ENCODE measurements at places on chromosomes 4 and X. TPM values are rescaled to one million over a fixed set of nuclear protein-coding genes. Genes with fewer than 3 reads are reported as not detected.

The MAGEA12 gene
- total RNA-seq = not detected

The FAM9B gene
- total RNA-seq = not detected

The LRIT3 gene
- 0.17 TPM for total RNA-seq

The RPL36A gene
- total RNA-seq = 306 TPM

The MAGEA2 gene
- total RNA-seq = 0.22 TPM

The ACOT9 gene
- 36.1 TPM for total RNA-seq

The MXRA5 gene
- 2.0 TPM for total RNA-seq

The MAGEB10 gene
- total RNA-seq = not detected

The CYTL1 gene
- 1.2 TPM for total RNA-seq

The GC gene
- total RNA-seq = 168 TPM

The GPR143 gene
- total RNA-seq = 7.1 TPM

The CLCN4 gene
- total RNA-seq = 15.2 TPM

The PCDH7 gene
- total RNA-seq = 17.2 TPM

The NDNF gene
- 0.67 TPM for total RNA-seq

The SUPT20HL1 gene
- not detected for total RNA-seq

The PPEF2 gene
- not detected for total RNA-seq

The PCYT1B gene
- 29.2 TPM for total RNA-seq

The SMIM14 gene
- 61.0 TPM for total RNA-seq

The MAGEC3 gene
- total RNA-seq = 0.31 TPM

The GDPD2 gene
- 2.8 TPM for total RNA-seq

The STK32B gene
- total RNA-seq = 0.36 TPM

The ITIH6 gene
- not detected for total RNA-seq

The ZCCHC18 gene
- total RNA-seq = 5.1 TPM

The CENPU gene
- total RNA-seq = 39.7 TPM

The GYPE gene
- not detected for total RNA-seq

The FMR1NB gene
- not detected for total RNA-seq

The CT83 gene
- not detected for total RNA-seq

The AKAP4 gene
- not detected for total RNA-seq

The GLRA3 gene
- 0.07 TPM for total RNA-seq

The FAM9C gene
- not detected for total RNA-seq

The REELD1 gene
- not detected for total RNA-seq

The TMSB15C gene
- total RNA-seq = 15.5 TPM

The PDGFRA gene
- 13.8 TPM for total RNA-seq

The VSIG4 gene
- total RNA-seq = not detected

The HHIP gene
- 0.22 TPM for total RNA-seq

The PRDM5 gene
- 24.1 TPM for total RNA-seq

The NDST4 gene
- total RNA-seq = 0.14 TPM

The SGCB gene
- total RNA-seq = 29.7 TPM

The SHROOM3 gene
- total RNA-seq = 60.0 TPM

The P2RY8 gene
- total RNA-seq = not detected

The ZMAT1 gene
- 12.7 TPM for total RNA-seq

The CHM gene
- 43.7 TPM for total RNA-seq

The FAAH2 gene
- total RNA-seq = 9.8 TPM

The GJB1 gene
- 22.2 TPM for total RNA-seq

The MTHFD2L gene
- 21.1 TPM for total RNA-seq

The COX7B2 gene
- not detected for total RNA-seq

The POLN gene
- 5.9 TPM for total RNA-seq

The SLC6A14 gene
- 0.51 TPM for total RNA-seq

The WAS gene
- 1.2 TPM for total RNA-seq

The CT45A5 gene
- total RNA-seq = not detected

The ENOX2 gene
- total RNA-seq = 16.6 TPM

The PRRG3 gene
- 5.6 TPM for total RNA-seq

The KCNE5 gene
- 10.8 TPM for total RNA-seq

The TMEM255A gene
- 0.51 TPM for total RNA-seq

The ODAPH gene
- not detected for total RNA-seq

The RAP2C gene
- total RNA-seq = 57.3 TPM

The FHIP1A gene
- 26.9 TPM for total RNA-seq

The PAGE2B gene
- not detected for total RNA-seq

The NKAP gene
- 8.3 TPM for total RNA-seq

The MAGED4B gene
- 197 TPM for total RNA-seq
